SK-N-MC (cell line): ENCODE measurements at places on chromosomes 16 and 17.

DNA sequence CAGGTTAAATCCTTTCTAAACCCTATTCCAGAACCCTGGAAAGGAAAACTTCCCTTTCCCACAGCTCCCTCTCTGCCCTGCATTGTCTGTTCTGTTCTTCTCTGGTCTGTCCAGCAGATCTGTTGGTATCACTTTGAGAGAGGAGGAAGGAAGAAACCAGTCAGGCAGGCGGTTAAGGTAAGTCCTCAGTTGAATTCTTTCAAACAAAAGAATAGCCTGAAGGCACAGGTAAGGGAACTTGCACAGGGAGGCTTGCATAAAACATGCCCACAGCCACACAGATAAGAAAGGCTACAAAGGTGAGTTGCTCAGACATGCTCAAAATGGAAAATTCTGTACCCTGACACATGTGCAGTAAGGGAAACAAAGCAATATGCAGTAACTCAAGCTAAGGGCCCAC lies 595.7 kb upstream of the CDH5 start:
- DNase-seq = no peak

DNA sequence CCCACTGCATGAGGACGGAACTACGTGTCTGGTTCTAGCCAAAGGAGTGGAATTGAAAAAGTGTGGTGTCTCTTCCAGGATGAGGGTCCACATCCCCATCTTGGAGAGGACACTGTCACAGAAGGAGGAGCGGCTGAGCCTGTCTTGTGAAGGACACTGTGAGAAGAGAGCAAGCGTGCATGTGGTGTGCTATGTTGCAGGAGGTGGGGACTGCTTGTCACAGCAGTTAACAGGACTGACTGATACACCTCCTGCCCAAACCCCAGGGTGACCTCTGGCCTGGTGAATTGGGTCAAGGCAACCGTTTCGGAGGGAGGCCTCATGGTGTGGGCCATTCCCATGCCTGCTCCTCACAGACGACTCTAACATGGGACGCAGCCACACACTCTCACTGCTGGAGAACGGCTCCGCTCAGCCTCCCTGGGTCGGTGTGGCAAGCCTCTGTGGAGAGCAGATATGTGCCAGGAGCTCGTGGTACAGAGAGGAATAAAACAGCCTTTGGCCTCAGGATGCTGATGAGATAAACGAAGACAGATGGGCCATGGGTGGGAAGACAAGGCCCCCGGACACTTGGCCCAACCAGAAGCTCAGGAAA lies 56.4 kb upstream of the RBFOX3 start:
- no peak for DNase-seq

GRCh38 chr17:41419716-41420115 lies 4.7 kb downstream of the KRT37 start:
- DNase-seq = no peak

- no peak for DNase-seq
Measured at GRCh38 chr17:56624309-56624708, 30.8 kb downstream of the NOG start.

DNA sequence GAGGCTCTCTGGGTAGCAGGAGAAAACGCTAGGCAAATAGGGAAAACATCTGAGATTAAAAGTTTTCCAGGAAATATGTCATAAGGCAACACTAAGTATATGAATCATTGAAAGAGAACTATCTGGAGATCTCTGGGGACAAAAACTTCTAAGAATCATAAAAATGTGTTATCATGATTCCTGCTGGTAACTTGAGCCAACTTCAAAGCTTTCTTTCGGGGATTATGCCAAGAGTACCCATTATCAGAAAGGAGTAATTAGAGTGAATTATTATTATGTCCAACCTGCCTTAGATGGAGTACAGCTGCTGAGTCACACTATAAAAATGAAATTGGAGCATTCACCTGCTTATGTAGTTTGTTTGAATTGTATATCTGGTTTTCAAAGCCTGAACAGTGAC lies 488.5 kb upstream of the SOX9 start:
- DNase-seq = no peak

DNA sequence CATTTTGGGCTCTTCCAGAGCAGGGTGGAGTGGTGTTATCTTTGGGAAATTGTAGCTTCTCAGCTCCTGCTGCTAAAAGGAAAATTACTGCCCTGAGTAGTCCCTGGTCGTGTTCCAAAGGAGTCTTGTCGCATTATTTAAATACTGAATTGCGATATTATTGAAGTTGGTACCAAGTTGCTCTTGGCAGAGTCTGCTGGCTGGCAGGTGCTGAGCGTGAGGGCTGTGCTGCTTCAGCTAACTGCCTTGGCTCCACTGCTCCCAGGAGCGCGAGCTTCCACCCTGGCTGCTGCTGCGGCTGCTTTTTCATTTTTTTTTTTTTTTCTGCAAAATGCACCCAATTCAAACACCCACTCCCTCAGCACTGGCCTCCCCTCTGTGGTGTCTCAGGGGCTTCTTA lies 289.8 kb downstream of the MAF start:
- no peak for DNase-seq
